ENCODE measurements at places on chromosomes 3 and 15. TPM values are rescaled to one million over a fixed set of nuclear protein-coding genes. Genes with fewer than 3 reads are reported as not detected.

- peak; percentile 57 for DNase-seq
Measured at GRCh38 chr3:9398700-9399336, 1.4 kb downstream of the SETD5 start.

GRCh38 chr15:47794252-47794914, 77.1 kb downstream of the SEMA6D start:
- peak; percentile 21 for DNase-seq

GRCh38 chr15:70023769-70024491, 73.8 kb downstream of the TLE3 start:
- peak; percentile 65 for DNase-seq

- peak; percentile 38 for DNase-seq
Measured at GRCh38 chr3:71849681-71850080, 64.7 kb upstream of the PROK2 start.

- no peak for DNase-seq
Measured at GRCh38 chr3:142022381-142022780, 127.0 kb downstream of the TFDP2 start.

DNA sequence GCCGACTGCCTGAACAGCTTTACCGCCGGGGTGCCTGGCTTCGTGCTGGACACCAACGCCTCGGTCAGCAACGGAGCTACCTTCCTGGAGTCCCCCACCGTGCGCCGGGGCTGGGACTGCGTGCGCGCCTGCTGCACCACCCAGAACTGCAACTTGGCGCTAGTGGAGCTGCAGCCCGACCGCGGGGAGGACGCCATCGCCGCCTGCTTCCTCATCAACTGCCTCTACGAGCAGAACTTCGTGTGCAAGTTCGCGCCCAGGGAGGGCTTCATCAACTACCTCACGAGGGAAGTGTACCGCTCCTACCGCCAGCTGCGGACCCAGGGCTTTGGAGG, 815 bp downstream of the SPINT1 start:
- no peak for DNase-seq

DNA sequence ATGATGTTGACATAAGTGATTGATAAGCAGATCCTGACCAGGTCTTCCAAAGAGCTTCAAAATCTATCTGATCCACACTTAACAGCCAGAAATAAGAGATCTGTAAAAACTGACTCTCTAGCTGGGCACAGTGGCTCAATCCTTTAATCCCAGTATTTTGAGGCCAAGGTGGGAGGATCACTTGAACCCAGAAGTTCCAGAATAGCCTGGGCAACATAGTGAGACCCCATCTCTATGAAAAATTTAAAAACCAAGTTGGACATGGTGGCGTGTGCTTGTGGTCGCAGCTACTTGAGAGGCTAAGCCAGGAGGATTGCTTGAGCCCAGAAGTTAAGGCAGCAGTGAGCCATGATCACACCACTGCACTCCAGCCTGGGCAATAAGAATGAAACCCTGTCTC, 43.6 kb downstream of the PIGB start:
- no peak for DNase-seq

The ANKRD63 gene
- total RNA-seq: not detected

- DNase-seq: peak; percentile 27
Measured at GRCh38 chr15:68543165-68544008, 35.4 kb upstream of the CORO2B start.

GRCh38 chr15:60179786-60180391, 175.8 kb downstream of the FOXB1 start:
- DNase-seq: peak; percentile 32

The CKMT1B gene
- total RNA-seq: 22.0 TPM

- DNase-seq: no peak
Measured at GRCh38 chr15:62610265-62610869, 432.2 kb upstream of the TPM1 start.

The PDZRN3 gene
- total RNA-seq: 2.0 TPM

- no peak for DNase-seq
Measured at GRCh38 chr3:159620281-159620680, 368.4 kb upstream of the IL12A start.

DNA sequence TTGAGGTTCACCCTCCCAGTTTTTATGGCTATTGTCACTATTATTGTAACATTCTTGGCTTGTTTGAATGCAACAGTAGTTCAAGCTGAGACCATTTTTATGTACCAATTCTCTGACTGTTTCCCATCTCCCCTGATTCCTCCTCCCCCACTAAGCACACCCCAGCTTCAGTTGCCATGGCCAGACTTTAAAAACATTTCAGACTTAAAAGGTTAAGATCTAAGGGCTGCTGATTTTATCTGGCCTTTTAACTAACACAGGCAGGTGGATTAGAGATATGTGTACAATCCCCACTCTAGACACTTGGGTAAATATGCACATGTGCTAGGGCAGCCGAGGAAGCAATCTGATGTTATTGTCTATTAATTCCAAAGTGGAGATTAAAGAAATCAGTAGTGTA, 386.3 kb upstream of the NR2F2 start:
- no peak for DNase-seq
